Femur (tissue), 1 donor: ENCODE measurements at places on chromosomes 12 and 14.

GRCh38 chr14:62914025-62914424, 131.2 kb downstream of the KCNH5 start:
- no peak for DNase-seq

GRCh38 chr12:32312049-32312670, 87.2 kb upstream of the FGD4 start:
- no peak for DNase-seq

GRCh38 chr12:43221216-43221615, 330.8 kb downstream of the ADAMTS20 start:
- DNase-seq = no peak

DNA sequence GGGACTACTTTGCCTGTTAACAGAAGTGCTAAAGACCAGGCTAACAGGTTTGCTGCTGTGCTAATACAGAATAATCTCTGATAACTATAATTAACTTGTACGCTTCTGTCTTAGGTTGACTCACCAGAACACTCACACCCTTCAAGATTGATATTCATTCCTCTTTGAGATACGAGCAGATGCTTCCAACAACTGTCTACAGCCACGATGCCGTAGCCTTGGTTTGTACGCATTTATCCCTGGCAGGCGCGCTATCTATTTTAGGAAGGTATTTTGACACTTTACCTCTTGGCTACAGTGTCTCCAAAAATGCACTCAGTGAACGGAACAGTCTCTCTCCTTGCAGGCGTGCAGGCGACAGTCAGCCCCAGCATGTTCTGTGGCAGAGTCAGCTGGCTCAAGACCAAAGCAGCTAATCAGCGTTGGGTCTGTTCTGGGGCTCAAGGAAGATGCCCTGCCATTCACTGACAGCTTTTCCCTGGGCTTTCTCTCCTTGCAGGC, 146.4 kb upstream of the PRICKLE1 start:
- peak; percentile 68 for DNase-seq

GRCh38 chr12:43436597-43436996, 115.4 kb downstream of the ADAMTS20 start:
- DNase-seq = no peak

DNA sequence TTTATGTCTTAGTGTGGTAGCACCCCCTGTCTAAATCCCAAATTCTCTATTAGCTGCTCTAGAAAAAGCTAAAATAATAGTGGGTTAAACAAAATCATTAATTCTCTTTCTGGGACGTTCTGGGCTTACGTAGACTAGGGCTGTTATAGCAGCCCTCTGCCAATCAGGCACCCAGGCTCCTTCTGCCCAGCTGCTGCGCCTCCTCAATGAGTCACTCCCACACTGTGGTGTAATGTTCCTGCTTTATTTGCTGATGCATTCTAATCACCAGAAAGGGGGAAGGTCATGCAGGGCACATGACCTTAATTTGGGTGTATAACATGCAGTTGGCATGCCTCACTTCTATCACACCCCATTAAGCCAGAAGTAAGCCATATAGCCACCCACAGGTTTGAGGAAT, 294.5 kb downstream of the GALC start:
- no peak for DNase-seq

DNA sequence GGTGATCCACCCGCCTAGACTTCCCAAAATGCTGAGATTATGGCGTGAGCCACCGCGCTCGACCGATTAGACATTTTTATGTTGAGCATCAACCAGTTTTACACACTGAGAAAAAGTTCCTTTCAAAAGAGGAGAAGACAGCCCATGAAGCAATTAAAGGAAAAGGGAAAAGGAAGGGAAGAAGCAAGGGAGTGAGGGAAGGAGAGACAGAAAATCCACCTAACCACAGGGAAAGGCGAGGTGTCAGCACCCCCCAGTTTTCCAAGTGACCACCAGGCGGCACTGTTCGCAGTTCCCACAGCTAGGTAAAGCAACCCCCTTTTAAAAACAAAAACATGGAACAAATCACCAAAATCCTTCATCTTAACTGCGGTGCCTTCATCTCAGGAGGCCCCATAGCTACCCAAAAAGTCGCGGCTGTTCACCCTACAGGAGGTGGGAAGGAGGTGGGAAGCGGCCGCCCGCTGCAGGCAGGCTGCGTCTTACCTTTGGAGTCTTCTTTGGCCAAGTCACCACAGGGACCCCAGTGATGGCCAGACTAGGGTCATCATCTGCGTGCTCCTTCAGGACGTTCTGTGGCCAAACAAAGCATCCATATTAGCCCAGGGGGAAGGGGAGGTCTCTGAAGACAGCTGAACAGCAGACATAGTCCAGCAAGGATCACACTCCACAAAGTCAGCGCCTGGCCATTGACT, 86.6 kb downstream of the KDM2B start:
- DNase-seq = peak; percentile 38

- DNase-seq = no peak
These were observed 18.0 kb upstream of the APPL2 start for GRCh38 chr12:105253866-105254513.

GRCh38 chr12:111352296-111352993, 16.4 kb downstream of the PHETA1 start:
- no peak for DNase-seq
